GDM1 (cell line): ENCODE measurements at places on chromosomes 5 and 9.
A peak's percentile ranks its signal among the peaks of the same experiment; 100 is the strongest.

- DNase-seq, result no peak
These were observed 43.0 kb upstream of the NOTCH1 start for GRCh38 chr9:136588663-136589464.

DNA sequence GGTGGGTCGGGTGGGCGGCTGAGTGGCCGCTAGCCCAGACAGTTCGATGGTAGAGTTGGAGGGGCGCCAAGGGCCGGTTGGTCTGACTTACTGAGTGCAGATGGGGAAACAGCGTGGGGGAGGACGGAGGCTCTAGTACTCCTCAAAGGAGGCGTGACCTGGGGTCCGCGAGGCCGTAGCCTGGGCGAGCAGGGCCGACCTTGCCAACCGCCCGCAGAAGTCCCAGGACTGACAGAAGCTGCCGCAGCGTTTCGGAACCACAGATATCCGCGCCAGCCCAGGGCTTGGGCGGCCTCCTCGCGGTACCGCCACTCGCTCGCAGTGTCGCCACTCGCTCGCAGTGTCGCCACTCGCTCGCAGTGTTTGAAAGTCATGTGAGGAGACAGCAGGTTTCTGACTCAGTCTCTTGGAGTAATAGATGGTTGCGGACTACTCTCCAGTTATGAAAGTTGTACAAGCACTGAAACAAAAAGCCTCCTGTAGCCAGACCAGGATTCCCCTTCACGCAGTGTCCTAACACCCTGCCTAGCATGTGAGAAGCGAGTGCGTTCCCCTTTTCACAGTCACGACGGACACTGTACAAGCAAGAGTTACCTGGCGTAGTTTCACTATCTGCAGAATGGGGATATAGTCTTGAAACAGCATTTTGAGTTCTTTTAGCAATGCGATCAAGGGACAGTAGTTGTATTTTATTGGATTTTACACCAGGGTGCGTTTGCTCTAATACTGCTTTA, 674 bp downstream of the TMEM38B start:
- peak; percentile 63 for DNase-seq

DNA sequence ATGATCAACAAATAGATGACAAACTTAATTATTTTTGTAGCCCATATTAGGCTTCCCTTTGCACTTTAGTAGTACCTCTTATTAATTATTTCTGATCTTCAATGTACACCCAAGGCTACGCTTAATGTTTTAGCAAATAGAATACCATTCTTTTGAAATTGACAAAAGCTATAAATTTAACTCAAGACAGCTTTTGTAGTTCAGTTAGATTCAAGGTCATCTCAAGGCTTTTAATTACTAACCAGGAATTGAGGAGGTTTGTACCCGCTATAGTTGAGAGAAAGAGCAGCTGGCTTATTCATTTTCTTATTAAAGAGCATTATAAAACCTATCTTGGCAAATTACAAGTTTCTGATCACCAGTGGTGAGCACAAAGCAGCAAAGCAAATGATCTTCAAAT, 15.1 kb downstream of the NR6A1 start:
- no peak for DNase-seq

DNA sequence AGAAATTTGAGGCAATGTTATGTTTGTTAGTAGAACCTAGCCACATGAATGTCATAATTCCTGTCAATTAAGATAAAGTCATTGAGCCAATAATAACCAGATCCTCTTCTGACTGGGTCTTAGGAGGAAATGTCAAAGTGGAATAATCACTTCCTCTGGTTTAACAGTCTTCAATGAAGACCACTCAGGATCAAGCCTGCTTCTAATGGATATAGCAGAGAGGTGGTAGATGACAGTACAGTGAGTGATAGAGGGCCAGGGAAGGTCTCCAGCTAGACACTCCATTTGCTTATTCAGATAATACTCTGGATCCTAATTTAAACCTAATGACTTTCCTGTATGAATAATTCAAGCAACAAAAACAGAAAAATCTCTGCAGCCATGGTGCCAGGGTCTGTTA, 474.2 kb downstream of the DNAH5 start:
- DNase-seq, result no peak

GRCh38 chr5:106401561-106401960, 1269.2 kb downstream of the EFNA5 start:
- DNase-seq, result no peak

GRCh38 chr5:93062548-93062947, 518.5 kb downstream of the NR2F1-AS1 start:
- no peak for DNase-seq

- DNase-seq, result no peak
These were observed 70.5 kb downstream of the FOCAD start for GRCh38 chr9:20754556-20754955.

GRCh38 chr9:124843456-124844034, 9.7 kb upstream of the WDR38 start:
- no peak for DNase-seq

DNA sequence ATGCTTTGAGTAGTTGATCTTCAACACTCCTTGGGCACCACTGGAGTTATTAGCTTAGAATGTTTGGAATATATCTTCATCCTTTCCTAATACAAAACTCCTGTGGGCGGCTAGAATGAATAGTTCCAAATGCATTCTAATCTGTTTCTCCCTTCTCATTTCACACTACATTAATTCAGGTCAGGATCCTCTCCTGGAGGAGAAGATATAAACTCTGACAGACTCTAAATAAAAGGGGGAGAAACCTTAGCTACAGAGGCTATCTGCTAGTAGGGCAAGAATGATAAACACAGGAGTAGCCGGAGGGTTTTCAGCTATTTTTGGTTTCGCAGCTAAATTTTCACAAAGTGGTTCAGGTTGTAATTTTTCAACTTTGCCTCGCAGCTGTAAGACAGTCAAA, 45.2 kb upstream of the FAM240B start:
- no peak for DNase-seq

DNA sequence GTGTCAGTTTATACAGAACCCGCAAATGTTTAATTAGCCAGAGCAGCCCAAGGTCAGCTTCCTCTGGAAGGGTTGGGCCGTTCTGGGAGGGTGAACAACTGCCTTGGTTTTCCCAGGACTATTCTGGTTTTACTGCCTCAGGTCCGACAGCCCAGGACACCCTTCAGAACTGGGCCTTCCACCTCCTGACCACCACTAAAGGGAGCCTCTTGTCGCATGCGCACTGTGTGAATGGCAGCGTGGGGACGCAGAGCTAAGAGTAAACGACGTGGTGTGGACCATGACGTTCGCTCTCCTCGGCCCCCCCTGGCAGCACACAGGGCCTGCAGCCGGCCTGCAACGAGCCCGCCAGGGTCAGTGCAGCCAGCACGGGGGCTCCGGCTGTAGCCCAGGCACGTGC, 214.9 kb downstream of the FANCC start:
- no peak for DNase-seq

- DNase-seq, result no peak
These were observed 25.4 kb downstream of the TYRP1 start for GRCh38 chr9:12718482-12719026.

DNA sequence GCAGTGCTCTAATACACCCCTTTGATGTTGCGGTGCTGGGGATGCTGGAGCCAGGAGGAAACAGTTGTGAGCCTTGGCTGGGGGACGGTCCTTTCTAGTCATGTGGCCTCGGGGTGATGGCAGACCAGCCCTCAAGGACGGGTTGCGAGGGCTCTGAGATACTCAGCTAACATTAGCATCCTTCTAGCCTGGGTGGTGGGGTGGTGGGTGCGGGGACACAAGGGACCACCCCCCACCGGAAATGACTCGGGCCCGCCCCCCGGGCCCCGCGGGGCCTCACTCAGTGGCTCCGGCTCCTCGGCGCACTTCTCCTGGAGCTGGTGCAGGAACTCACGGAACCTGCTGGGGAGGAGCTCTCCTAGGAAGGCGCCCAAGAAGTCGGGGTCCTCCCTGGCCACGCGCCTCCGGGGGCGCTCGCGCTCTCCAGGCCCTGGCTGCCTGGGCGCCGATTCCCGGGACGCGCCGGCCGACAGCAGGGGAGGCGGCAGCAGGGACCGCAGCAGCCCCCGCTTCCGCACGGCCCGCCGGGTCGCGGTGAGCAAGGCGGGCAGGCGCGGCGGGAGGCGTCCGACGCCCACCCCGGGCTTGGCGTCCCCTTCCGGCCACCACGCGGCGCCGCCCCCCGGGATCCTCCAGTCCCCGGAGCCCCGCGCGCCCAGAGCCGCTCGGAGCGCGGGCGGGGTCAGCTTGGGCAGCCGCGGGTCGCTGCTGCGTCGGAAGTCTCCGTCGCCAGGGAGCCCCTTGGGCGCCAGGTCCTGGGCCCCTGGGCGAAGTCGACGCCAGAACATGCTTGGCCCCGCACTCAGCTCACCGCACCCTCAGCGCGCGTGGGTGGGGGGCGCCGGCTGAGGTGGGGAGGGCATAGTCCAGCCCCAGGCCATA, 873 bp downstream of the C9orf50 start:
- no peak for DNase-seq

- DNase-seq, result no peak
These were observed 1.0 kb downstream of the CYSTM1 start for GRCh38 chr5:140176031-140176387.

GRCh38 chr5:64654561-64654938, 35.8 kb upstream of the SHISAL2B start:
- no peak for DNase-seq

DNA sequence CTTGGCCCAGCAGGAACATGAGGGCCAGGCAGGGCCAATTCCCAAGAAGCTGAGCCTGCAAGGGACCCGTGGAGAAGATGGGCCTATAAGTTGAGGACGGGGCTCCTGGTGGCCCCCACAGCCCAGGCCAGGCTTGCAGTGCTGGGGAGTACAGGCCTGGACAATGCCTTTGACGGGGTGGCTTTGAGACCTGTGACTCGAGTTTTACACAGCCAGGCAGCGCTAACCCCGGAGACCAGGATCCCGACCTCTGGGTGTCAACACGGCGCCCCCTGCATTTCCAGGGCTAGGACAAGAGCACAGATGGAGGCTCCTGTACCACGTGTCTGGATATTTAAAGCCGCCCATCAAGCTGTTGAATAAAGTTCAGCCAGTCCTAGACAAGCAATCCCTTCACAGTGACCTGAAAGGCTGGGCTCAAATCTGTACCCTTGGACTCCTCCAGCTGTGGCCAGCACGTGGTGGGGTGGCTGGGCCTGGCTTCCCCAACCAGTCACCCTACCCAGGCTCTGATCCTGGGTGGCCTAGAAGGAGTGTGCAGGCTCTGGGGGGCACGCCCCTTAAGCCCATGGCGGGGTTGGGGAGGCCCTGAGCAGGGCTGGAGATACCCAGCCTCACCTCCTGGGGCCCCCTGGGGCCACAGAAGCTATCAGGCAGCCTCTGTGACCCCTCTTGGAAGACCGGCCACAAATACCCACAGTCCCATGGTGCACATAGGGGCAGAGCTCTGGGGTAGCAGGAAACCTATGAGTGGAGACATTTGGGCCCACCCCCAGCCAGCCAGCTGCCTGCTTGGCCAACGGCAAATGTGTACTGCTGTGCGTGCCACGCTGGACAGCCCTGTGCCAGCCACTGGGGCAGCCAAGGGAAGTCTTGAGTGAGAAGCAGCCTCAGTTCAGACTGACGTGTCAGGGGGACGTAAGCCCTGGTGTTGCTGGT, 88.7 kb downstream of the NTNG2 start:
- DNase-seq, result no peak

GRCh38 chr9:93574091-93574899, 2.1 kb upstream of the PHF2 start:
- DNase-seq, result no peak

GRCh38 chr5:118439831-118440230, 548.5 kb downstream of the DTWD2 start:
- no peak for DNase-seq

- DNase-seq, result no peak
These were observed 246.0 kb downstream of the GADD45G start for GRCh38 chr9:89850631-89851325.

- no peak for DNase-seq
These were observed 7.6 kb downstream of the NTRK2 start for GRCh38 chr9:84677080-84677479.

DNA sequence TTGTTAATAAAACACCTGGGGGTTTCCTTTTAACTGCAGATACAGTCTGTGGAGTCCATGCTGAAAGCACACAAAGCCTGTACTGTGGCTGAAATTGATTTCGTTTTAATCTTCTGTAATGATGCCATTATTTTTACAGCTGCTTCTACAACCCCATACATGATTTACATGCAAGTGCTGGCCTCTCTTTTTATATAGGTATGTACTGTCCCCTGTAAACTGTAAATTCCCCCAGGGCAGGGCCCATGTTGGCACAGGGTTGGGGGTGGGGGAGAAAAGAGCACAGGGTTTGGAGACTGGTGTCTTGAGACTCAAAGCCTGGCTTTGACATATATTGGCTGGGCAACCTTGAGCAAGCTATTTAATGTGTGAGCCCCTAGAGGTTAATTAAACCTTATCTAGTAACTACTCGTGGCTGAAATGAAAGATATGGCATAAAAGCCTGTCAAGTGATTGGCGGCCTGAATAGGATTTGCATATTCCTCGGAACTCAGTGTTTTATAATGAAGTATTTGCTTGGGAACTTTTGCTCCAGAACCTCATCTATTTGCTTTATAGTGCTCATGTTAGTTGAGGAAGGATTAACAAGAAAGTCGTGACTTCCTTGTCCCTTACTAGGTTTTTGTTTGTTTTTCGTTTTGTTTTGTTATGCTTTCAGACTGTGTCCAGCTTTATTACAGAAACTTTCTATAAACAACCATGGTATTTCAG, 34.0 kb downstream of the KLF4 start:
- no peak for DNase-seq

GRCh38 chr5:87770601-87771121, 357.9 kb upstream of the CCNH start:
- DNase-seq, result no peak

DNA sequence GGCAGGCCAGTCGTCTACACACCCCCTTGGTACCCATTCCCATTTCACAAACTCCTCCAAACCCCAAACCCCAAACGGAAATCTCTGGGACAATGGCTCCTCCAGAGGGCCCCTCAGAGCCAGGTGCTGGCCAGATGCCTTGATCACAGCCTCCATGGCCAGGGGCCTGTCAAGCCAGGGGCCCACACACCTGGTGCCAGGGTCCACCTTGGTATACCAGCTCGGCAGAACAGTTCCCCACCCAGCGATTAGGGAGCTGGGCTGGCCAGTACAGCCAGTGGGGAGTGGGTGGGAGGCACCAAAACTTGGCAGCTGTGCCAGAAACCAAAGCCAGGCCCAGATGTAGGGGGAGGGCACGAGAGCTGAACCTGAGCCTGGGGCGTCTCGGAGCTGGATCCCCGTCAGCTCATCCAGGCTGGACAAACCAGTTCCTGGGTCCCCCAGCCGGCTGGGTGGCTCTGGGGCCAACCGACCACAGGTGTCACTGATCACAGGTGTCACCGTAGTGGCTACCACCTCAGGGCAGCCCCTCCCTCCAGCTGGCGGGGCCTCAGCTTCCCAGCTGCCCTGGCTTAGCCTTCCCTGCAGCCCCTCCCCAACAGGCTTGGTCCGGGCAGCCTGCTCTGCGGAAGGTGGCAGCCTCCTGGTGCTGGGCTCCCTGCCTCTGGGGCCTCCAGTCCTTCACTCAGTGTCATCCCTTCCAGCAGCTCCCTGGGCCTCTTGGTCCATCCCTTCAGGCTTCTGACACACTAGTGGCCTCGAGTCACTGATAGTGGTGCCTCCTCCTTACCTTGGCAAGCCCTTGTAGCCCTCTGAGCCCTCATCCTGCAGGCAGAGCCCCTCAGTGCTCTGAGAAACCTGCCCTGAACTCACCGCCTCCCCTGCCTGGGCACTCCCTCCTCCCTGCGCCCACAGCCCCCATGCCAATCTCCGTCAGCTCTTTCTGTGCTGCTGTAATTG, 6.6 kb upstream of the RMND5B start:
- no peak for DNase-seq

- DNase-seq, result no peak
These were observed 215.0 kb downstream of the GAPVD1 start for GRCh38 chr9:125476645-125477044.

GRCh38 chr9:98037357-98037756, 19.2 kb upstream of the NANS start:
- peak; percentile 70 for DNase-seq
